ENCODE measurements at places on chromosomes 4 and X. TPM values are rescaled to one million over a fixed set of nuclear protein-coding genes. Genes with fewer than 3 reads are reported as not detected.

DNA sequence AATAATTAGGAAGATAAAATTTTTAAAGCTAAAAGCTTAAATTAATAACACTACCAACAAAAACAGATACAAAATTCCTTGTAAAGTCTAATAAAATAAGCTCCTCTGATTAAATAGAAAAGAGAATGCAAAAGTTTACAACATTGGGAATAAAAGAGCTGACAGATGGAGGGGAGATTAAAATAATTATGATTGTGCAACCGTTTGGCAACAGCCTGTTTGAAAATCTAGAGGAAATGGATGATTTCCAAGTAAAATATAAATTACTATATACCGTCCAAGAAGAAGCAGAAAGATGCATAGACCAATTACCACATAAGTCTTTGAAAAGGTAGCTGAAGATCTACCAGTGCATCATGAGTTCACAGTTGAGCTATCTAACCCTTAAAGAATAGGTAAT is 46.4 kb upstream of the VBP1 start:
- H3K36me3 ChIP-seq, result no peaks in the 10 kb centered on the region
- no peaks in the 10 kb centered on the region for H3K27me3 ChIP-seq
- H3K27ac ChIP-seq, result no peak overlapping the region
- DNase-seq, result no peak
- no peaks in the 10 kb centered on the region for H3K4me1 ChIP-seq

DNA sequence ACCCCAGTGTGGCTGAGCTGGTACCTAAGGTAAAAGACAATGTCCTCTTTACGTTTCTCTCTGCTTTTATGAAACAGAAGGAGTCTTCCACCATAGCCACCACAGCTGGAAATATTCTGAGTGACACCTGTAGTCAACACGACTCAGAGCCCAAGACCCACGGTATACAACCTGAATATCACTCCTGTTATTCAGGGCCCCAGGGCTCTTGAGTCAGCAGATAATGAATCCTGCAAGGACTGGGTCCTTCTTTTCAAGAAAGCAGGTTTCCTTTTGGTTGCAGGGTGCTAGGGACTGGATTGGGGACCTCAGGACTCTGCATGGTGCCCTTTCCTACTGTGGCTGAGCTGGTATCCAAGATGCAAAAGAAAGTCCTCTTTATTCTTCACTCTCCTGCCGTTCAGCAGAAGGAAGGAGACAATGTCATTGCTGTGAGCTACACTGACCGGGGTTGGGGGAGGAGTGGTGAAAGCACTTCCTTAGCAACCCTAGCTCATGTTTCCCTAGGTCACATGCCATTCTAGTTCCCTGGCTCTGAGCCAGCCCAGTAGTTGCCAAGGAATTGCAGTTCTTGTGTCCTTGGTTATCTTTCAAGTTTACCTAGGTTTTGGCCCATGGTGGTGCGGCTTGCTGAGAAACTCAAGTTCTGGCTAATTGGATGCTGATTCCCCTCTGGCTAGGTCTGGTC is 23.7 kb upstream of the UNC5C start:
- H3K4me3 ChIP-seq, result no peak overlapping the region
- H3K4me1 ChIP-seq, result no peaks in the 10 kb centered on the region
- no peaks in the 10 kb centered on the region for H3K27me3 ChIP-seq
- no peak overlapping the region for H3K27ac ChIP-seq
- no peaks in the 10 kb centered on the region for H3K36me3 ChIP-seq

The RTL5 gene
- 3.0 TPM for total RNA-seq

DNA sequence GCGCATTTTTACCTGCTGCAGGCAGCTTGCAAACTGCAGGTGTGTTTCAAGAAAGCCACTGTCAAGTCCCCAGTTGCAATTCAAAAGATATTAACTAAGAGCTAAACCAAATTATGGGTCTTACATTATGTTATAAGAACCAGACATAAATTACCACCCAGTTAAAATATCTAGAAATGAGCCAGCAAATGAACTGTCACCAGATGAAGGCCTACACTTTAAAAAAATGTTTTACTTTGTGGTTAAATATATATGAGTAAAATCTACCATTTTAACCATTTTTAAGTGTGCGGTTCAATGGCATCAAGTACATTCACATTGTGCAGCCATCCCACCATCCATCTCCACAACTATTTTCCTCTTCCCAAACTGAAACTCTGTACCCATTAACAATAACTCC is 32.0 kb upstream of the TMEM131L start:
- no peak for DNase-seq
- peaks cover 5% of the 10 kb centered on the region for H3K36me3 ChIP-seq
- peaks cover 53% of the 10 kb centered on the region for H3K4me1 ChIP-seq

GRCh38 chrX:100417681-100418080 is 7.6 kb upstream of the PCDH19 start:
- no peak overlapping the region for H3K27ac ChIP-seq
- no peaks in the 10 kb centered on the region for H3K36me3 ChIP-seq
- H3K27me3 ChIP-seq, result peaks cover 16% of the 10 kb centered on the region
- H3K4me3 ChIP-seq, result no peak overlapping the region
- DNase-seq, result no peak

DNA sequence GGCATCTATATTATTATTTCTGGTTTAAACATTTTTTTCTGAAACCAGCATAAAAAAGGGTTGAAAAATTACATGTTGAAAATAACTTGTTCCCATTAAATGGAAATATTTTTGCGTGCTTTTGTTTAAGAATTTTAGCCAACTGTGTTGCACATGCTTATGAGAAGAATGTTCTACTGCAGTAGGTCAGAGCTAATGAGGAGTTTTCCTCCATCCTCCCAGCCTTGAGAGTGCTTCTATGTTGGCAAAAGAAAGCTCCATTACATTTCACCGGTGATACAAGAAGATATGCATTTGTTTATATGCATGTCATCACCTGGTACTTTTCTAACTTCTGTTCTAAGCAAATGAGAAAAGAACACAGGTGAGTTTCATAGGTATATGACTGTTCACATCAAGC is 13.6 kb upstream of the TDO2 start:
- H3K4me3 ChIP-seq, result no peak overlapping the region
- H3K27me3 ChIP-seq, result peaks cover 5% of the 10 kb centered on the region
- H3K36me3 ChIP-seq, result no peaks in the 10 kb centered on the region
- H3K27ac ChIP-seq, result no peak overlapping the region
- no peak for DNase-seq

The TRIML2 gene
- total RNA-seq, result not detected

GRCh38 chr4:72987741-72988729 is 81.5 kb downstream of the COX18 start:
- no peak for DNase-seq
- H3K4me1 ChIP-seq, result no peaks in the 10 kb centered on the region
- H3K27me3 ChIP-seq, result no peaks in the 10 kb centered on the region
- H3K27ac ChIP-seq, result no peak overlapping the region

DNA sequence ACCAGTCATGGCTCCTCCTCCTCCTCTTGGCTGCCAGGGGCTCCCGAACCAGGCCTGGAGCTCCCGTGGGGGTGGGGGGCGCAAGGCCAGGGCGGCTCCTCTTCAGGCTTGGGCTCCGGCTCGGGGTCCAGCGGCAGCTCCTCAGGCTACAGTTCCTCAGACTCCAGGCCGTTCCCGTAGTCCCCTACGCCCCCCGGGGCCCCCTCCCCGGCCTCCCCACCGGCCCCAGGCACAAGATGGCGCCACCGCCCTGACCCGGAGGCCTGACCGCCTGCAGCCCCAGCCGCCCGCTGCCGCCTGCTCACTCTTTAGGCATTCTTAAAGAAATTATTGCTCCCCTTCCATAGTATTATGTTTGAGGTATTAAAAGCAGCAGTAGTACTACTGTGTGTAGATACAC is 54.5 kb downstream of the TAF1 start:
- no peak overlapping the region for H3K4me3 ChIP-seq
- DNase-seq, result no peak

GRCh38 chr4:158170691-158171561 is 1.9 kb downstream of the GASK1B start:
- no peaks in the 10 kb centered on the region for H3K36me3 ChIP-seq
- peaks cover 2% of the 10 kb centered on the region for H3K4me1 ChIP-seq
- H3K27me3 ChIP-seq, result peaks cover 40% of the 10 kb centered on the region
- peak; percentile 42 for DNase-seq

DNA sequence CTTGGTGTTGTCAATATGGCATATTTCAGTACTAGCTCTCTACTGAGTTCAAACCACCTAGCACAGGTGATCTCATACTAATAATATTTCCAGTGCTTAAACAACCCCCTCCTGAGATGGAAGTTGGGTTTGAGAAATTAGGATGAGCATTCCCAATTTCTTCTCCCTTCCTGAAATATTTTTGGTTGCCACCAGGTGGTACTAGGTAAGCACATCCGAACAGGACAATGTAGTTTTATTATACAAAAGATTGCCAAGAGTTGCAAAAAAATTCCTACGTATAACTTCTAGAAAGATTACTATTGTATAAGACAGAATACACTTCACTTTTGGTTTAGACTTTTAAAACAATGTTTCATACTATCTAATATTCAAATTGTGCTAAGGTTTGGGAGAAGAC is 484.5 kb downstream of the PACRGL start:
- DNase-seq, result no peak
- no peaks in the 10 kb centered on the region for H3K36me3 ChIP-seq
- H3K27me3 ChIP-seq, result no peaks in the 10 kb centered on the region
- H3K4me3 ChIP-seq, result no peak overlapping the region
- H3K4me1 ChIP-seq, result no peaks in the 10 kb centered on the region

Measured in activated naive CD8-positive, alpha-beta T cell treated with anti-CD3 and anti-CD28 coated beads, Interleukin-2, amount 10 ng/mL, durations not matched to agents 7 days and 5 days (primary cell).